Stimulated activated CD4-positive, alpha-beta T cell treated with anti-CD3 and anti-CD28 coated beads, TNF-alpha, amount 100 ng/mL, for 48 hours (primary cell): ENCODE measurements at places on chromosomes 1 and 21.

GRCh38 chr1:177589166-177589565 lies 380.7 kb downstream of the SEC16B start:
- no peak for DNase-seq

- no peak for DNase-seq
These were observed 203.2 kb upstream of the BEND5 start for GRCh38 chr1:48979940-48980339.

GRCh38 chr1:11078631-11079030 lies 18.8 kb upstream of the SRM start:
- DNase-seq = no peak

DNA sequence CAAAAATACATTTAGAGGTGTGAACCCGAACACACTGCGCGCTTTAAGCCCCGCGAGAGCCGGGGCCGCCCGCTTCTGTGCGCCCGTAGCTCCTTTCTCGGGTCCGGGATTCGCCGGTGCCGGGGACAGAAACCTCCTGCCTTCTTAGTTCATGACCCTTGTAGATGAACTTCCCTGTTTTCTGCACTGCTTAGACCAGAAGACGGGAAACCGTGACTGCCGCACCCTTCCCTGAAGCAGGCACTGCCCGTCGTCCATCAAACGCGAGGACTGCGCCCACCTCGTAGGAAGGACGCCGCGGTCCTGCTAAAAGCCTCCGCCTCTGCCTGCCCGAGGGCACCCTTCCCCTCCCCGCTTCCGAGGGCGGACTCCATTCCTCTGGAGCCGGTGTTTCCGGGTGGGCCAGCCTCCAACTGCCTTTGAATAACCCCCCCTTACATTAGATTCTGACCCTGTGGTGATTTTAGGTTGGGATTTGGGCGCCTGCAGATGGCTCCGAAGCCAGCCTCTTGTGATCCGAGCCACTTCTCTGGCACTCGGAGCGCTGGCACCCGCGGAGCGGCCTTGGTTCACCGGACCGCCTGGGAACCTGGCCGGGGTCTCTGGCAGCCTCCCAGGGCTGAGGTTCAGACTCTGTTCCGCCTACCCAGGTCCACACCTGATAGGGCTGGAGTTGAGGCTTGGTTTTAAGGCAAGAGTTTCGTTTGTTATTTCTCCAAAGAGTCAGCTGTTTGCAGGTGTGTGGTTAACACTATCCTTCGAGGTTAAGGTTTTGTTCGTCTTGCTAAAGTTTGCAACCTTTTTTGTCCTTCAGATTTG lies 1.2 kb upstream of the PTTG1IP start:
- DNase-seq = no peak

DNA sequence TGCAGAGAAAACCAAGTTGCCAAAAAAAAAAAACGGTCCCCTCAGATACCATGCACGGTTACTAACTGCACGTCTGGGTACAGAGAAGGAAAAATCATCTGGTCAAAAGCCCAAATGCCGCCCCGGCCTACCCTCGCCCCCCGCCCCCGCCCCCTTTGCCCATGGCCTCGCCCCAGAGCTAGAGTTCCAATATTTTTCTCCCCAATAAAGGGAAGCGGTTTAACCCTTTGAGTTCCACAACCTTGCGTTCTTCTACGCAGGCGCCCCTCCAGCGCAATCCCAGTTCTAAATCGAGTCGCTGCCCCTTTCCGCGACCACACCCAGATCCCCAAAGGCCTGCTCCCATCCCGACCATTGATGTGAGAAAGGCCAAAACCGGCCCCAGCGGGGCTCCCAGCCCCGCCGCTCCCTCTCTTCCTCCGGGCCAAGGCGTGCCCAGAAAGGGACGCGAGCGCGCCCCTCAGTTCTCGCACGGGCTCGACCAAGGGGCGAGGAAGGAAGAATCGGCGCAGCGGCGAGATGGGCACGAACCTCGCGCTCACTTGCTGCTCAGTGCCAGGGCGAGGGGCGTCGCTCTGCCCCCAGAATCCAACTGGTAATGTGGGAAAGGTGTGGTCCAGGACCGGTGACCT lies 797 bp downstream of the WDR47 start:
- no peak for DNase-seq

DNA sequence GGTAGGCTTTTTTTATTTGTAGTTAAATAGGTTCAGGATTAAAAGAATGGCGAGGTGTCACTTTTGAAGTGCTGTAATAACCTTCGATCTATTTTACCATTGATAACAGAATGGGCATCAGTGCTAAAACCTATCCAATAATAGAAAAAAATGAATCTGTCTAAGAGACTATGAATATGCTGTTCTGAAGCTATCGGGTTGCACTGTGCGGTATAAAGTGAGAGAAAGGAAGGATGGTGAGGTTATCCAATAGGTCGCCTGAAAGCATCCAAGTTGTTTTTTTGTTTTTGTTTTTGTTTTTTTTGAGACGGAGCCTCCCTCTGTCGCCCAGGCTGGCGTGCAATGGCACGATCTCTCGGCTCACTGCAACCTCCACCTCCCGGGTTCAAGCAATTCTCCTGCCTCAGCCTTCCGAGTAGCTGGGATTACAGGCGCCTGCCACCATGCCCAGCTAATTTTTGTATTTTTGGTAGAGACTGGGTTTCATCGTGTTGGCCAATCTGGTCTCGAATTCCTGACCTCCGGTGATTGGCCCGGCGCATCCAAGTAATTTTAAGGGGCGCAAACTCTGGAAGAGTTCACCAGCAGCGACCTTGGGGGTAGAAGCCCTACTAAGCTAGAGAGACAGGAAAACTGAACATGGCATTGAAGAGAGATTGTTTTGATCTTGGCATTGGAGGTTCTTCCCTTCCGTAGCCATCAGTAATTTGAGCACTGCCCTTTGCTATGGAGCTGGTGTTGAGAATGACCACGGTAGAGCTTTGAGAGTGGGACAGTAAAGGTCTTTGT lies 8.7 kb upstream of the MDM4 start:
- DNase-seq = no peak
